ENCODE measurements at places on chromosomes 13 and 19. TPM values are rescaled to one million over a fixed set of nuclear protein-coding genes. Genes with fewer than 3 reads are reported as not detected.

The MIPEP gene
- total RNA-seq: 26.6 TPM

The CFD gene
- total RNA-seq: 7.6 TPM

The IZUMO1 gene
- total RNA-seq: under 0.01 TPM

The ZNF540 gene
- 0.30 TPM for total RNA-seq

The KANK2 gene
- 168 TPM for total RNA-seq

The SHD gene
- not detected for total RNA-seq

The CGB3 gene
- not detected for total RNA-seq

The OR10H5 gene
- total RNA-seq: not detected

The UGGT2 gene
- total RNA-seq: 16.1 TPM

The SIGLEC14 gene
- total RNA-seq: not detected

The ZNF154 gene
- total RNA-seq: 1.0 TPM

The ADGRE3 gene
- total RNA-seq: not detected

The ZNF324B gene
- 6.2 TPM for total RNA-seq

The LRG1 gene
- not detected for total RNA-seq

The C19orf81 gene
- not detected for total RNA-seq

The TNFRSF19 gene
- 34.5 TPM for total RNA-seq

The RGL3 gene
- total RNA-seq: not detected

The GNG8 gene
- not detected for total RNA-seq

The S1PR4 gene
- total RNA-seq: not detected

The LGALS7 gene
- total RNA-seq: not detected

The RXFP2 gene
- total RNA-seq: not detected

The SLC25A23 gene
- 31.4 TPM for total RNA-seq

The CACNG7 gene
- total RNA-seq: 0.17 TPM

The IGSF23 gene
- total RNA-seq: not detected

The KL gene
- total RNA-seq: not detected

The FXYD7 gene
- total RNA-seq: not detected

The TMPRSS9 gene
- not detected for total RNA-seq

The TEX29 gene
- not detected for total RNA-seq

The NLRP7 gene
- total RNA-seq: not detected

The URI1 gene
- total RNA-seq: 27.2 TPM

The LENG9 gene
- total RNA-seq: 5.5 TPM

The FPR2 gene
- total RNA-seq: not detected

The TMEM59L gene
- not detected for total RNA-seq

The C19orf67 gene
- not detected for total RNA-seq

The GIPC3 gene
- total RNA-seq: 0.17 TPM

All from bronchus fibroblast of lung (primary cell).